ENCODE measurements at places on chromosomes 12 and 14.

GRCh38 chr12:119225454-119225853 lies 46.7 kb downstream of the HSPB8 start:
- DNase-seq = no peak

DNA sequence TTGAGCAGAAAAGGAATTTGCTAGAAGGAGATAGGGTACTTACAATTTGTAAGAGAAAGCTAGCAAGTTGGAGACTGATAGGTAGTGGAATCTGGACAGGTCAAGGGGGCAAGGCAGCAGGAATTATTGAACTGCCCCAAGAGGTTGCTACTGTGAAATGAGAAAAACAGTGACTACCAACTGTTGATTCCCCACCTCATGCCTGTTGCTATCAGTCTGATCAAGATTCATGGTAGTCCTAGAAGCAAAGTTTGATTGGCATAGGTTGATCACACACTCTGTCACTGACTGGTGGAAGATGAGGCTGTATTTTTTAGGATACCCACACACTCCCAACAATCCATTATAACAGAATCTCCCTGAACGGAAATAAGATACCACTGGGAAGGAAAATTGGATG lies 89.4 kb upstream of the IGF1 start:
- no peak for DNase-seq

GRCh38 chr12:122013791-122014590 lies 7.7 kb upstream of the BCL7A start:
- DNase-seq = no peak

DNA sequence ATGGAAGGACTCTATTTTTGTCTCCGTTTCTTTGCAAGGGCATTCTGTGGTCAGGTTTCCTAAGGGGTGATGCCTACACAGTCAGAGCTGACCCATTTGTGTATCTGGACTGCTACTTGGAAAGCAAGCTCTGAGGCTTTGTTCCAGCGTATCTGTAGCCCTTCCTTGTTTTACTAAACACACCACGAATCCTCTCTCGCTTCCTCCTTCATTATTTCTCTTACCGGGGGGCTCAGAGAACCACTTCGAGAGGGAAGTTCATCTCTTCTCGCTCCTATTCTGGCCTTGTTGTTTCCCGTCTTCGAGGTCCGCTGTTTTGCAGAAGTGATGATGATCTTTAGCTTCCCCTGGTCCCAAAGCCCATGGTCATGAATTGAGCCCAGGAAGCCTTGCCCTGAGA lies 164.7 kb downstream of the SSPN start:
- DNase-seq = no peak

DNA sequence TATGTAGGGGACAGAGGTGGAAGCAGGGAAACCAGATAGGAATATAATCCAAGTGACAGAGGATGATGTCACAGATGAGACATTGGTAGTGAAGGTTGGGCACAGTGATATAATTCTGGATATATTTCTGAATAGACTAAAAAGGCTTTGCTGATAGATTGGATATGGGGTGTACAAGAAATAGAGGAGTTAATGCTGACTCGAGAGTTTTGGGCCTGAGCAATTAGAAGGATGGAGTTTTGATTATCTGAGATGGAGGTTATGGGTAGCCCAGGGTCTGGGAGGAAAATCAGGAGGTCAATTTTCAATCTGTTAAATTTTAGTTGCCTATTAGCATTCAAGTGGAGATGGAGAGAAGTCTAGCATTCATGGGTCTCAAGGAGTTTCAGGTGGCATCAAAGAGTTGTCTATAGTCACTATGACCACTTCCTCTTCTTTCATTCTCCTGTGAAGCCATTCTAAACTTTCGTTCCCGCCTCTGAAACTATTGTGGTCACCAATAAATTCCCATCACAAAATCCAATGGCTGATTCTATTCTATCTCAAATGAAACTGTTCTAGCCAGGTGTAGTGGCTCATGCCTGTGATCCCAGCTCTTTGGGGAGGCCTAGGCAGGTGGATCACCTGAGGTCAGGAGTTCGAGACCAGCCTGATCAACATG lies 10.6 kb upstream of the ANO6 start:
- no peak for DNase-seq

GRCh38 chr12:59500915-59501314 lies 94.9 kb upstream of the SLC16A7 start:
- DNase-seq = no peak

DNA sequence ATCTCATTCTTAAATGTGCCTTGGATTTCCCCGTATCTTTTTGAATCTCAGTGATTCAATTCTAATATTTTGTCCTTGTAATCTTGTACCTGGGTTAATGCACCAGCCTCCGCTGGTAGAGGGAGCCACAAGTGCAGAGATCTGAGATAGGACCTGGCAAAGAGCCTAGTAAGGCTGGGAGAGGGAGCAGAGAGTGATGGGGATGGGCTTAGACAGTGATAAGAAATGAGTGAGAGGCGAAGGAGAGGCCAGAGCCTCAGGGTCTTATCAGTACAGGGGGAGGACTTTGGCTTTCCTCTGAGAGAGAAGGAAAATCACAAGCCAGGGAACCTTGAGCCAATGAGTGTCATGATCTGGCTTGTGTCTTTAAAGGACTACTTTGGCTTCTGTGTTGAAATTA lies 30.5 kb upstream of the LMNTD1 start:
- DNase-seq = no peak

DNA sequence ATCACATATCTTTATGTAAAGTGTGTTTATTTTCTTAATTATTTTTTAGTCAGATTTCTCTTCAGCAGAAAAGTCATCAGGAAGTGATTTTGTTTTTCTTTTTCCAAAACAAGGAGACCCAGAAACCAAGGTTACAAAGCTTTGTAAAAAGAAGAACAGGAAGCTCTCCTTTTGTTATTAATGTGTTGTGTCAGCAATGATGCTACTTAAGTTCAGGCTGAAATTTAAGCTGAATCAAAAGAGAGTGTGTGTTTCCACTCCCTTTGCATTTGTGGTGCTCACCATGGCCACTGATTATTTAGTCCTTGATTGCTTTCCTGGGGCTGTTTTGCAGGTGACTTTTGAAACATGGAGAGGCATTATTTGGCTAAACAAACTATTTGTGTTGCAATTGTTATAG lies 155.3 kb upstream of the ATP2B1 start:
- DNase-seq = no peak

DNA sequence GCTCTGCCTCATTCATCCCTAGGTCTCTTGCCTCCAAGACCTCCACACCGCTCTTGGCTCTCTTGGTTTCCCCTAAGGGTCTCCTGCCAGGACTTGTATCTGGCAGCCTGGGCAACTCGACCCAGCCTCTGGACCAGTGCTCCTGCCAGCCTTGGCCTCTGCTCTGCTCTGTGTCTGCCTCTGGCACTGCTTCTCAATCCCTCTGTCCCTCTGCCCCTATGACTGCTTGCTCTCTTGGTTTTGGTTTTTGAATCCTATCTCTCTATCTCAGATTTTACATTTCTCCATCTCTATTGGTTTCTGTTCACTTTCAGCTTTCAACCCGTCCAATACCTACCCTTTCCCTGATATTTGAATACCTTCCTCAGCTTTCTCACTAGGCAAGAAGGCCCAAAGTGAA lies 6.3 kb downstream of the ITGA5 start:
- DNase-seq = no peak

Measured in activated CD8-positive, alpha-beta memory T cell treated with anti-CD3 and anti-CD28 coated beads for 4 hours (primary cell).